ENCODE measurements at places on chromosomes 12 and 14.
A peak's percentile ranks its signal among the peaks of the same experiment; 100 is the strongest.

DNA sequence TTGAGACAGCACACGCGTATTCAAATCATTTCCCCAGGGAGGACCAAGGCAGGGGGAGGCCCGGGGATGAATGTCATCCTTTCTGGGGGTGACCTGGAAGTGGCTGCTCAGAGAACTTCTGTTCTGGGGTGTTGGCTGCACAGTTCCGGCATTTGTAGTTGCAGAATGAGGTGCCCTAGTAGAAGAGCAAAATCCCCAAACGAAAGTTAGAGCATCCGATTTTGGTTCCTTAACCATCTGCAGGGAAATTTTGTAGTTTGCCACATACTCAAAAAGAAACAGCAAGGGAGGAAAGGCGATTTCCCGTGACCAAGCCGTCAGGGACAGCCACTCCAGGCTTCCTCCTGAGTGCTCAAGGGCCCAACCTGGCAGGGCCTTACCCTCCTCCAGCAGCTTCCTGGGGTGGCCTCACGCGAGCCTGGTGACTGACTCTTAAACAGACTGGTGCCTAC is 13.0 kb upstream of the TRAF3 start:
- no peak for DNase-seq

GRCh38 chr12:4505376-4505986 is 33.2 kb upstream of the RAD51AP1 start:
- no peak for DNase-seq

DNA sequence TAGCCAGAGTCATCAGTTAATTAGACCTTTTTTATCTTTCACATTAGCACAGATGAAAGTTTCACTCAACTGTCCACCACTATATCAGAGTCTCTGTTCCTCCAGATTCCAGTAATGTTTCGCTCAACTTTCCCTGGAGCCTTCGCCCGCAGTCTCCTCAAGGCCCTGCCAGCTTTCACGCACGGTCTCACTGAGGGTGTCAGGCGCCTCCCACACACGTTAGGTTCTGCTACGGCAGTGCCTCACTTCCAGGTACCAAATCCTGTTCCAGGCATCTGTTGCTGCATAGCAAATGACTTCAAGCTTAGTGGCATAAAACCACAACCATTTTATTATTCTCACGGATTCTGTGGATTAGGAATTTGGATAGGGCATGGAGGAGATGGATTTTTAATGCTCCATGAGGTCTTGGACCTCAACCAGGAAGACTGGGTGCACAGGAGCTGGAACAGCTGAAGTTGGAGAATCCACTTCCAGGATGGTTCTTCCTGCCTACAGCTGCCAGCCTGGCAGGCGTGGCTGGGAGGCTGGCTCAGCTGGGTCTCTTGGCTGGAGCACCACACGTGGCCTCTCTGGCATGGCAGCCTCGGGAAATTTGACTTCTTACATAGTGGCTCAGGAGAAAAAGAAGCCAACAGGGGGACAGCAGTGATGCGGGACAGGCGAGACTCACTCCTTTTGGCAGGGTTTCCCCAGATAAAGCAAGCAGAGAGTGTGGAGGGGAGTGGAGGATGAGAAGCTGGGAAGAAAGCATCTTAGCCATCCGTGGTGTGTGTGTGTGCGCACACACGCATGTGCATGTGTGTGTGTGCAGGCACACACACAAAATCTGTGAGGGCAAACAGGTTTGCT is 21.3 kb upstream of the BCDIN3D start:
- DNase-seq = no peak

- peak; percentile 33 for DNase-seq
Observed at GRCh38 chr12:12357719-12358461, 1.0 kb downstream of the BORCS5 start.

DNA sequence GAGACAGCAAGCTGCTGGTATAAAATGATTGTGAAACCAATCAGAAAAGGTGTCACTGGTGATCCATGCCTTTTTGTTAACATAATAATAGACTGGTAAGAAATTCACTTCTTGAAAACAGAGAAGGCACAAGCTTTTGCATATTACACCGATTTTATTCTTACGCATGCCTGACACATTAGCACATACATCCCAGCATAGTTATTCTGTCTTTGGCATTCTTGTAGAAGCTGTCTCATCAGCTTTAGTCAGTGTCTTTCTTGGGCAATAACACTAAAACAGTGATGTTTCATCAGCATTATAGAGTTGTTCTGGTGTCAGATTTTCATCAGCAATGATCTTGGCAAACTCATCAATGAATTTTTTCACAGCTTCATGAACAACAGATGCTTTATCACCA is 283.4 kb upstream of the TMTC1 start:
- no peak for DNase-seq

DNA sequence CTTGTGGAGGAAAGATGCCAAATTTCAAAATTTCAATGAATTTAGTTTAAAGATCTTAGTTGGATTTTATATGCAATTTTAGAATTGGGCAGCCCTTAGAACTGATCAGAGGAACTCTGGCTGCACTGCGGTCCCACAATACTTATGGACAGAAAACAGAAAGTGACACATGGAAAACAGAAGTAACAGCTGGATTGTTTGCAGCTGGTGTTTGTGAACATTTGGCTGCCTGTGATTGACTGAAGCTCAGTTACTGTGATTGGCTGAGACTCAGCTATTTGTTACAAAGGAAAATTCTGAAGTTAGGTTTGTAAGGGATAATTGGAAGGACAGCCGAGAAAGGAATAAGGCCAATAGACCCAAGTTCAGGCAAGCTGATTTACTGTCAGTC is 10.0 kb upstream of the KRT86 start:
- DNase-seq = no peak

DNA sequence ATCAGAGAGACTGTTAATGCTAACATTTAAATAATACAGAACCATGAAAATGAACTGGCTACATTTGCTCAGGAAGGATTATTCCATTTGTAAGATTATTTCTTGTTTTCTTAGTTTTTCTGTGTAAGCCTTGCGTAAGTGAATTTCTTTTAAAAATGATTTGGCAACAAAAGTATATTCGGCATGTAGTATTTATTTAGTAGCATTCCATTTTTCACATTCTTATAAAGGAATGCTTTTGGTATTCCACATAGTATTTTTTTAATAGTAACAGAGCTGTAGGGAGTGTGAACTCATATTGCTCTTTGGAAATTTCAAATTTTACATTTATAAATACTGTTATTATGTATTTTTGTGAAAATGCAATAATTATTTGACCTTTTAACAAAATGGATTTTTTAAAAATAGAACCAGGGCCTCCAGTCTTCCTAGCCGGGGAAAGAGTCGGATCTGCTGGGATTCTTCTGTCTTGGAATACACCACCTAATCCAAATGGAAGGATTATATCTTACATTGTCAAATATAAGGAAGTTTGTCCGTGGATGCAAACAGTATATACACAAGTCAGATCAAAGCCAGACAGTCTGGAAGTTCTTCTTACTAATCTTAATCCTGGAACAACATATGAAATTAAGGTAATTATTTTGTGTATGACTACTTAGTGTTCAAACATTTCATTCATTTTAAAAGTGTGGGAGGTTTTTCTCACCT is 1.2 kb downstream of the PTPRQ start:
- DNase-seq = no peak

DNA sequence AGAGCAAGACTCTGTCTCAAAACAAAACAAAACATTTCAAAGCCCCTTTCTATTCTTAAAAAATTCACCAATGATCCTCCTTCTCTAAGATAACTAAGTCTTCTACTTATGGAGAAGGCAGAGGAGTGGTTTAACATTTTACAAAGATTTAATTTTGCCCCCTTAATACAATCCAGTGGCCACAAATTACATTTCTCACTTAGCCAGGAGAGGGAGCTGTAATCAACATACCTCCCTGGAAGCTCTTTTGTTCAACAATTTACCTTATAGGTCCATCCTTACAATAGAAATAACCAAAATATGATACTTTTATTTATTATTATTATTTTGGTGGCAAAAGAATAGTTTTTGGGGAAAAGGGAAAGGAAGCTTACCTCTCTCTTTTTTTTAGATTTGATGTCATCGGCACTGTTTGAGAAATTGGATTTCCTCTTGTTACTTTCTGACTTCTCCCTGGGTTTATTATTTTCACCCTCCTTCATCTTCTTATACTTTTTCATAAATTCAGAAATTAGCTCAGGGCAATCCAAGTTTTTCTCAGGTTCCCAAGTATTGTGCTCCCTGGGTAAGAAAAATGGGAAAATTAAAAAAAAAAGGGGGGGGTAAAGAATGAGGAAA is 28.1 kb downstream of the CBX5 start:
- peak; percentile 40 for DNase-seq

- DNase-seq = no peak
Observed at GRCh38 chr14:22059201-22059600, 385.6 kb upstream of the OR4E1 start.

DNA sequence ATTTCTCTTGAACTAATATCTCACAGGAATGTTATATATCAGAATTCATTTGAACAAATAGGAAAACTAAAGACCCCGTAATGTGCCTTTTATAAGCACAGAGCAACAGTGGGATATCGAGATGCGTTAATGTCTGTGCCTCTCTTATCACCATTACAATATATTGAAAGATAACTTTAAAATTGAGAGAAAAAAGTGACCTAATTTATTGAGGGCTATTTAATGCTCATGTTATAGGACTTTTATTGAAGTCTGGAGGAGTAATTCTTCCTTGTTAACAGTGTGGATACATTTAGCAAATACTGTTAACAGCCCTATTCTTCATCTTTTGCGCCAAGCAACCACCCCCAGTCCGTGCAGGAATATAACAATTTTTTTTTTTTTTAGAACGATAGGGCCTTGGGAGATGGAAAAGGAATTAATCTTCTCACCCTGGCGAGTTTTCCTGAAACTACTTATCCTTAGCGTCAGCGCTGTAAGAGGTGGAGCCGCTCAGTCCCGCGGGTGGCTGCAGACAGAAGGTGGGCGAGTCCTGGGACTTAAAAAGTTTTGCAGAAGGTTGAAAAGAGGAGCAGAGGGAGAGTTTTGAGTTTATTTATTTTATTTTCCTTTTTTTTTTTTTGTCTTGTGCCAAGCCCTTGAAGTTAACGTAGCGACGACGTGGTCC is 11.0 kb downstream of the FOXG1 start:
- no peak for DNase-seq

DNA sequence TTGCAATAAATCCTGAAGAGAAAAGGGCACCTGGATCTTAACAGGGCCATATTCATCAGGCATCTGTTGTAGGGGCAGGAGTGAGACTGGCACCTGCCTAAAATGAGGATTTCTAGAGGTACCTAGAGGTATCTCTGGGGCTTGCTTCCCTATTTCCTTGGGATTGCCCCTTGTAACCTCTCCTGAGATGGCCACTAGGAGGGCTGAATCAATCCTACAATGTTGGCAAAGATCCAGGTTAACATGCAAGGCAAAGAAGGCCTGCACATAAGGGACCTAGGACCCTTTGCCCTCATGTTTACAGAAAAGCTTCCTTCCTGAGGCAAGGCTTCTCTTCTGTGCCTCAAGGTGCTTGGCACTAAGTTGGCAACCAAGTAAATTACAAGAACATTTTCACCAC is 25.8 kb upstream of the CLEC4E start:
- no peak for DNase-seq

DNA sequence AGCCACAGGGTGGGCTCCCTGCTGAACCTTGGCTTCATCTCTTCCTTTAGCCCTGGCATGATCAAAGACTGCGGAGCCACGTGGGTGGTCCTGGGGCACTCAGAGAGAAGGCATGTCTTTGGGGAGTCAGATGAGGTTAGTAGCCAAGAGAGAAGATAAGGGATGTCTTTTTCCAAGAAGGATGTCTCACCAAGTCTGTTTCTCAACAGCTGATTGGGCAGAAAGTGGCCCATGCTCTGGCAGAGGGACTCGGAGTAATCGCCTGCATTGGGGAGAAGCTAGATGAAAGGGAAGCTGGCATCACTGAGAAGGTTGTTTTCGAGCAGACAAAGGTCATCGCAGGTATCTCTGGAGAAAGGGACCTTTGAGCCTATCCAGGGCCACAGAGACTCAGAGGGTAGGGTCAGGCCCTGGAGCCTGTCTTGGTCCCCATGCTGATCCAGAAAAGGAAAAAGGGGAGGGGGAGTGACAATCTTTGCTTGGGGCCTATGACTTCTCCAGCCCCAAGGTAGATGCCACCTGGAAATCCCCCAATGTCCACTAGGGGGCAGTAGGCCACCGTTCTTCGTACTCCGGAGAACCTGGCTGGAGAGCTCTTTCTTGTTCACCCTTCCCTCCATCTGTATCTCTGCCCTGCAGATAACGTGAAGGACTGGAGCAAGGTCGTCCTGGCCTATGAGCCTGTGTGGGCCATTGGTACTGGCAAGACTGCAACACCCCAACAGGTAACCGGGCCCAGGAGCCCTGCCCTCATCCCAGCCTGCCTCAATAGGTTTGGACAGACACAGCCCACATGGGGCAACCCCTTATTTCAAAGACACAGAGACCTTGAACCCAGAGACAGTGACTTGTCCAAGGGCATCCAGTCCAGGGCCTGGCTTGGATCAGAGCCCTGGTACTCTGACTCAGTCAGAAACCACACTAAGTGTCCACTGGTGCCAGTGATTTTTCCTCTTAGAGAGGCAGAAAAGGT is 2.0 kb downstream of the TPI1 start:
- peak; percentile 53 for DNase-seq

- no peak for DNase-seq
Observed at GRCh38 chr14:88987516-88987915, 163.1 kb downstream of the TTC8 start.

GRCh38 chr12:3597526-3598210 is 106.7 kb downstream of the PRMT8 start:
- DNase-seq = no peak

DNA sequence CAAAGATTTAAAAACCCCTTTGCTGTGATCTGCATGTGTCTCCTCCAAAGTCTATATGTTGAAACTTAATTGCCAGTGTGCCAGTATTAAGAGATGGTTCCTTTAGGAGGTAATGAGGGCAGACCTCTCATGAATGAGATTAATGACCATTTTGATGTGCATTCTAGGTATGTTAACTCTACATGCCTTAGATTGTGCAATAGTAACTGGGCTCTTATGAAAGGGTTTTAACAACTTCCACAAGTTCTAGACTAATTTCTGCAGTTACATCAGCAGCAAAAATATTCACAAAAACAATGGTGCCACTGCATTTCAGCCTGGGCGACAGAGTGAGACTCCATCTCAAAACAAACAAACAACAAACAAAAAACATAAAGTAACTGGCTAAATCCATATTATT is 3.8 kb upstream of the TAS2R10 start:
- no peak for DNase-seq

- DNase-seq = no peak
Observed at GRCh38 chr14:99118046-99118721, 153.8 kb downstream of the BCL11B start.

- DNase-seq = no peak
Observed at GRCh38 chr14:73723406-73723796, 9.2 kb upstream of the PNMA1 start.

- DNase-seq = no peak
Observed at GRCh38 chr12:101276433-101276832, 3.5 kb upstream of the UTP20 start.

DNA sequence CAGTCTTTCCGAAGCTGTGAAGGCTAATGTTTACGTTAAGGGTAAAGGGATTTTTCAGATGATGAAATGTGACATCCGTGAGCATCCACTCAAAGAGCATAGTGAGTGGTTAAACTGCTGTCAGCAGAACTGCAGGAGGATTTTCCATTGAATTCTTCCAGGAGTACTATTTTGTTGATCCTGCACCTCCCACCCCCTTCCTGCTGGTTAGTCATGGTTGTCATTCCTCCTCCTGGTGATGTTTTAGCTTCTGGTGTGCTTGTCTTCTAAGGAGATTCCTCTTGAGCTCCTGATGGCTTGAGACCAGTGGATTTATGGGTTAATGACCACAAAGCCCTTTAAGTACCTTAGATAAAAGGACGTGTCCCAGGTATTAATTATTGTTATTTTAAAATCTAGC is 2.4 kb upstream of the GPRC5D start:
- no peak for DNase-seq
